ENCODE measurements at places on chromosomes 12 and 14.

- DNase-seq, result peak; percentile 46
These were observed 8.0 kb upstream of the C12orf42 start for GRCh38 chr12:103503546-103504480.

GRCh38 chr14:73149753-73150152 is 13.4 kb downstream of the PSEN1 start:
- DNase-seq, result no peak

DNA sequence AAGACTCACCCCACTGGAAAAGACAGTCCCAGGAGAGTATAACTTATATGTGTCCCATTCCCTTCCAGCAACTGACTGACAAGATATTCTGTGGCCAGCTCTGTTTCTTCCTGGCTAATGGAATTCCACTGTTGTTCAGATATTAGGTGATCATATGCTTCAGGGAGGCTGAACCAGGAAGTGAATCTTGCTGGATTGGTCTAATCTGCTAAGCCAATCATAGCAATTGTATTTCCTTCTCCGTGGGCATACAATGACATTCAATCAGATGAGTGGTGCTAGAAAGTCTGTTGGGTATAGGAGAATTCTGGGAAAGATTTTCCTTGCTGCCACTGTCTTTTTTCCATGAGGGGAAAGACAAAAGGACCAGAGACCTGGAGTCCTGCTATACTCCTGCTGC is 12.1 kb downstream of the PYGL start:
- DNase-seq, result no peak

DNA sequence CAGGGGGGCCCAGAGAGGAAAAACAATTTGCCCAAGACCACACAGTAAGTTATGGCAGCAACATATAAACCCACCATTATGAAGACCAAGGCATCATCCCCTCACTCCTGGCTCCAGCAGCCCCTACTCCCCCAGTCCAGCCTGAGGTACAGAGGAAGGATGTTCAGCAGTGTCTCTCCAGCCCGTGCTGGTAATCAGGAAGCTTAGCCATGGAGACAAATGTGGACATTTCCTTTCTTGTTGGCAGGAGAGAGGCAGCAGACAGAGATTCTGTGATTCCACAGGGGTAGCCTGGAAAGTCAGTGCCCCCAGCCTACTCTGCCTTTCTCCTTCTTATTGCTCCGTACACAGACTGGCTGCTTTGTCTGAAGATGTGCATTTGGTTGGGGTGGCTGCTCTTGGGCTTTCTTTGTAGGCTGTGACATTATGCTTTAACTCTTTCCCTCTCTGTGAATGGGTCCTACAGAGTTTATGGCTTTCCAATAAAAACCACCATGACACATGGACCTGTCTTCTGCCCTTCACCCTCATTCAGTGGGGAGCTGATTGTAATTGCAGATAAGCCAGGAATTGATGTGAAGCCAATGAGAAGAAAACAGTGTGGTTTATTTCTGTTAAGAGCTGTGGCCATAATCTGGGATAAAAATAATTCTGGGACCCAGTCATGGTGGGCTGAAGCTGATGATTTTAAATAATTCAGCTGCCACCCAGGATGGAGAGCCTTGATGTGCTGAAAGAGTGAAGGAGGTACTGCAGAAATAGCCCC is 3.4 kb downstream of the RPH3A start:
- no peak for DNase-seq

GRCh38 chr14:83151571-83151970 is 1617.9 kb upstream of the SEL1L start:
- no peak for DNase-seq
